Stimulated activated CD4-positive, alpha-beta T cell treated with anti-CD3 and anti-CD28 coated beads, Interleukin-1b, Interleukin-23, amount 100 ng/mL, for 48 hours (primary cell): ENCODE measurements at places on chromosomes 4 and X.

- DNase-seq = no peak
Measured at GRCh38 chr4:163109967-163110366, 56.7 kb downstream of the NAF1 start.

- DNase-seq = no peak
Measured at GRCh38 chr4:128320656-128321055, 33.0 kb upstream of the PGRMC2 start.

DNA sequence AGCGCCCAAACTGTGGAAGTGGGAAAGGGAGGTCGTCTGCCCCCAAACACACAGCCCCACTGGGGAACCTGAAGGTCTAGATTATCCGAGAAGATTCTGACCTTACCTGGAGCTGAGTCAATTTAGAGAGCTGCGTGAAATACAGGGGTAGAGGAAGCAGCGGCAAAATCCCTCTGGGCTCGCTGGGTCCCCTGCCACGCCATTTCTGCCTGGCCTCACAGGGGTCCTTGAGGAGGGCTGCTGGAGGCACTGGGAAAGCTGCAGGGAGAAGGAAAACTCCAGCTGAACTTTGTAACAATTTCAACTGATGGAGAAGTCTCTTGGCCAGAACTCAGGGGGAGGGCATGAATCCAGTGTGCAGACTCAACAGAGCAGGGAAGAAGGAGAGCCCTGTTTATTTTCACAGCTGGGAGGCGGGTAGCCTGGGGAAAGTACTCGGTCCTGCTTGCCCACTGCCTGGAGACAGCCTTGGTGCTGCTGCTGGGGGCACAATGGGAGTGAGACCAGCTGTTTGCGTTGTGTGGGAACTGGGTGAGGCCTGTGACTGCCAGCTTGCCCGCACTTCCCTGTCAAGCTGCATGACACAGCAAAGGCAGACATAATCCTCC is 93.2 kb upstream of the MAPK10 start:
- DNase-seq = no peak

- DNase-seq = no peak
Measured at GRCh38 chr4:165844161-165844560, 28.9 kb upstream of the TLL1 start.

GRCh38 chr4:39305912-39306677 is 60.1 kb downstream of the RFC1 start:
- no peak for DNase-seq

GRCh38 chrX:150063674-150064073 is 125.4 kb upstream of the EOLA2 start:
- DNase-seq = no peak

DNA sequence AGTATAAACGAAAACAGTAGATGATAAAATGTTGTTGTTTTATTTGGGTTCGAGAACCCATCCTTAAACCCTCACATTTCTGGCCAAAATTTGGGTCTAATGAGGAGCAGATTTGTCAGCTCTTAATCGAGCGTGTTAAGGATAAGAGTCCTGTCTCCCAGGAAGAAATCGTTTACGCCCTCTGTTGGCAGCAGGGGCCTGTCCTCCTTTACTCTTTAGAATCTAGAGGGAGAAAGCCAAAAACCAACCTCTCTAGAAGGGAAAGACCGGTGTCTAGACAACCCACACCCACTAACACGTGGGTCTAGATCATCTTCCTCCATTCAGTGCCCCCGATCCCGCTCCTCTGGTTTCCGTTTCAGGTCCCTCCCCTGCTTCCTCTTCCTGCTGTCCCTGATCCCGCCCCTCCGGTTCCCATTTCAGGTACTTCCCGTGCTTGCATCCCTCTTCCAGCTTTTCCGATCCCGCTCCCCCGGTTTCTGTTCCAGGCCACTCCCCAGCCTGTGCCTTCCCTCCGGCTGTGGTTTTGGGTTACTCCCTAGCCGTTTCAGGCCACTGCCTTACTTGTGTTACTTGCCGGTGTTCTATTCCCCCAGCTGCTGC is 339.1 kb downstream of the PAPSS1 start:
- no peak for DNase-seq
